ENCODE measurements at places on chromosomes 13 and 19.
A peak's percentile ranks its signal among the peaks of the same experiment; 100 is the strongest.

GRCh38 chr13:27928805-27929753 is 9.3 kb downstream of the PDX1 start:
- DNase-seq: no peak

DNA sequence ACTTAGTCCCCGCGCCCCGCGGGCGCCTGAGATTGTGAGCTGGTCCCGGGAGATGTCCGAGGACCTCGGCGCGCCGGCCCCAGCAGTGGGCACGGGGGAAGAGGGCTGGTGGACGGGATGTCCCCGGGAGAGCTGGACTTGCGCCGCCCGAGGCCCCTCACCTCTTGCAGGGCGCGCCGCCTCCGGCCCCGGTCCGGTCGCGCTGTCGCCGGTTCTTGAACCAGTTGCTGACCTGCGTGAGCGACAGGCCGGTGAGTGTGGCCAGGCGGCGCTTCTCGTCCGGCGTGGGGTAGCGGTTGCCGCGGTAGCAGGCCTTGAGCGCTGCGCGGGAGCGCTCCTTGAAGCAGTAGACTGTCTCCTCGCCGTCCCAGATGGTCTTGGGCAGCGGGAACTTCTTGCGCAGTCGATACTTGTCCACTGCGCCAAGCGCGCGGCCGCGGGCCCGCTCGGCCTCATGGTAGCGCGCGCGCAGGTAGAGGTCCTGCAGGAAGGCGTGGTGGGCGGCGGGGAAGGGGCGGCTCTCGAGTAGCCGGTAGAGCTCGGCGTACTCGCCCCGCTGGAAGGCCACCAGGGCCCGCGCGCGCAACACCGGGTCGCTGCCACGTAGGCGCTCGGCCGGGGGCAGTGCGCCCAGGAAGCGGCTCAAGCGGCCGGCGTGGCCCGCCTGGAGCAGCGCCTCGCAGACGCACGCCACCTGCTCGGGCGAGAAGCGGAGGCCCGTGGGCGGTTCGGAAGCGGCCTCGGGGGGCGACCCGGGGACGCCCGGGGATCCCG is 984 bp downstream of the SIX5 start:
- no peak for DNase-seq

DNA sequence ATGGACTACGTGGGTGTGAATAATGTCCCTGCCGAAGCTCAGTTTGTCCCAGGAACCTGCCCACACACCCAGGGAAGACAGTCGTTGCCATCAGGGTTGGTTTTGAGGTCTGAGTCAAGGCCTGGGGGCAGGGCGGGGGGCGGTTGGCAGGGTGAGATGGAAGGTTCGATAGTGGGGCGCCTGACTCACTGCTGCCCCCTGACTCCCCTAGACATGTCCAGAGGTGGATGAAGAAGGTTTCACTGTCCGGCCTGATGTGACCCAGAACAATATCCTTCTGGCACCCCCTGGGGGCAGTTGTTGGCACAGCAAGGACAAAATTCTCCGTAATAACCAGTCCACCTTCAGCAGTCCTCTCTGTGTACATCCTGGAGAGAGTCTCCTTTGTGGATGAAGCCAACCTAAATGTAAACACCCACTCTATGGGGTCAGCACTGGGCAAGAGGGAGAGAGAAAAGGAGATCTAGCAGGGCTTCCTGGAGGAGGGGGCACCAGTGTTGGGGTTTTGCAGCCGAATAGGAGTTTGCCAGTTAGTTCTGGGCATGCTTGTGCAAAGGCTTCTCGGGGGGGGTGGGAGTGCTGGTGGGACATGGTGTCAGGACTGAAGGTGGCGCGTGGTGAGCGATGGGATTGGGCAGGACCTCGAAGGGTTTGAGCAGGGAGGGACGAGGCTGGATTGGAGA is 19.6 kb upstream of the B3GNT3 start:
- no peak for DNase-seq

- no peak for DNase-seq
These were observed 25.3 kb downstream of the MED4 start for GRCh38 chr13:48069573-48069972.

DNA sequence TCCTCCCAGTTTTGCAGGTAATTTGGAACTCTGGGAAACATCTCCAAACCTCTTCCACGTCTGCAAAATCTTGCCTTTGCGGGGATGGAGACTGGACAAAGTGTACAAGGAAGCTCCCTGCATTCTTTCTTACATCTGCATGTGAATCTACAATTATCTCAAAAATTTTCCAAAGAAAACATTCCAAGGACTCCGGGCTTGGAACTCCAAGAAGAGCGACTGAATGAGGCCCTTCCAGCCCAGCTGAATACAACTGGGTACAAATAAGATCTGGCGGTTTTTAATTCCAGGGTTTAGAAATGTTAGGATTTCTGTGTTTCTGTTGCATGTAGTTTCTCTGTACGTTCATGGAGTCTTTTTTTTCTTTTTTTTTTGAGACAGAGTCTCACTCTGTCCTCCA is 28.5 kb downstream of the EXOC3L2 start:
- no peak for DNase-seq

- no peak for DNase-seq
These were observed 175.1 kb downstream of the ITGBL1 start for GRCh38 chr13:101627556-101627943.

DNA sequence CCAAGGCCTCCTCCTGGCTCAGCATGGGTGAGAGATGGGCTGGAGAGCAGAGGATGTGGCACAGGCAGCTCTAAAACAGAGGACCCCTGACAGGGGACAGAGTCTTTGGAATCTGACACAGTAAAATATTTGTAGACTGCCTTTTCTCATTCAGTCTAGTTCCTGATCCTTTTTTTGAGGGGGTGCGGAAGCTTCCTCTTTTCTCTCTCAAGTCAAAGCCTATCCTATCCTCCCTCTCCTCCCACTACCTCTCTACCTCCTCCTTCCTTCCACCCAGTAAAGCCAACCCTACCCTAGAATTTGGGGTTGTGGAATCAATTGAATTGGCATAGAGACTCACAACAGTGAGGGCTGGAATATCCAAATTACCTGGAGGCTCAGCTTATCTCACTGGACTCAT is 82.0 kb downstream of the TEX26 start:
- DNase-seq: no peak

DNA sequence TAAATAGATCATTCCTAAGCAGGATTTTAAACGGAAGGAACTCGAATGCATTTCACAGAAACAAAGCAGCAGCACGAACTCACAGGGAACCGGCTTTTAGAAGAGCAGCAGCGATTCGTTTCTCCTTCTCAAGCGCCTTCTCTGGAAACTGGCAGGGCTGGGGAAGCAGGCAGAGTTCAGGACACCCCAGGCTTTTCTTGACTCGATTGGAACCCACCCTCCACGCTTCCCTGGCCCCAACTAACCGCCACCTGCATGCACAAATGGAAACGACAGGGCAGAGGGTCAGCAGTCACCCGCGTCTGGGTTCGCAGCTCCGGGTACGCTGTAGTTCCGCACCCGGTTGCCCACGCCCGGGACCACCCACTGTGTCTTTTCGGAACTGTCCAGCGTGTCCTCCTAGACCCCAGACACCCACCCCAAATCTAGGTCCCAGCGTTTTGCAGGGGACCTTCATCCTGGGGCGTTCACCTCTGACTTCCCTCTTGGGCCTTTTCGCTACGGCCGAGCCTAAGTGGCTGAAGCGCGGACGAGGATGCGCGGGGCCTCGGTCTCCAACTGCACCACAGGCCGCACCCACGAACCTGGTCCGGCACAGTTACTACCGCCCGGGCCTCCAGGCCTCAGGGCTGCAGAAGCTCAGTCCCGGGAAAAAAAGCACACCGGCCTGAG is 500 bp downstream of the ZFP30 start:
- DNase-seq: no peak

GRCh38 chr13:22143671-22144070 is 472.8 kb downstream of the FGF9 start:
- no peak for DNase-seq

DNA sequence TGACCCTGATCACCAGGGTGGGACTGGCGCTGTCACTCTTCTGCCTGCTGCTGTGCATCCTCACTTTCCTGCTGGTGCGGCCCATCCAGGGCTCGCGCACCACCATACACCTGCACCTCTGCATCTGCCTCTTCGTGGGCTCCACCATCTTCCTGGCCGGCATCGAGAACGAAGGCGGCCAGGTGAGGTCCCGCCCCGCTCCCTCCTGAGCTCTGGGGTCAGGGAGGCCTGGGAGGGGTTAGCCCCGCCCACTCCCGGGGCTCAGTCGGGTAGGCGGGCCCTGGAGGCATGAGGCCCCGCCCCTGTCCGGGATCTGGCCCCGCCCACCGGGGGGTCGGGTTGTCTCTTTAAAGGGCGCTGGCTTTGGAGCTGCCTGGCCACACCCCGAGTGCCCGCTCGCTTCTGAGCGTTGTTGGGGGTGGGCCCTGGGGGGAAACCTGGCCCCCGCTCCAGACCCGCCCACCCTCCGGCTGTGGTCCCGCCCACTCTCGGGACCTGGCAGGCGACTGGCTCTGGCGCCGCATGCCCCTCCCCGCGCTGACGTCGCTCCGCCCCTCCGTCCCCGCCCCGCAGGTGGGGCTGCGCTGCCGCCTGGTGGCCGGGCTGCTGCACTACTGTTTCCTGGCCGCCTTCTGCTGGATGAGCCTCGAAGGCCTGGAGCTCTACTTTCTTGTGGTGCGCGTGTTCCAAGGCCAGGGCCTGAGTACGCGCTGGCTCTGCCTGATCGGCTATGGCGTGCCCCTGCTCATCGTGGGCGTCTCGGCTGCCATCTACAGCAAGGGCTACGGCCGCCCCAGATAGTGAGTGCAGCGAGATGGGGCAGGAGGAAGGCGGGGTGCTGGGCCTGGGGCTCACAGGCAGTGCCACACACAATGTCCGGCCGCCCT is 13.1 kb downstream of the DDX39A start:
- no peak for DNase-seq

GRCh38 chr13:51767100-51767499 is 36.9 kb downstream of the DHRS12 start:
- DNase-seq: no peak

- no peak for DNase-seq
These were observed 1954.1 kb downstream of the PCDH9 start for GRCh38 chr13:65275838-65276630.

- DNase-seq: no peak
These were observed 93.7 kb downstream of the RBM26 start for GRCh38 chr13:79312340-79312855.

DNA sequence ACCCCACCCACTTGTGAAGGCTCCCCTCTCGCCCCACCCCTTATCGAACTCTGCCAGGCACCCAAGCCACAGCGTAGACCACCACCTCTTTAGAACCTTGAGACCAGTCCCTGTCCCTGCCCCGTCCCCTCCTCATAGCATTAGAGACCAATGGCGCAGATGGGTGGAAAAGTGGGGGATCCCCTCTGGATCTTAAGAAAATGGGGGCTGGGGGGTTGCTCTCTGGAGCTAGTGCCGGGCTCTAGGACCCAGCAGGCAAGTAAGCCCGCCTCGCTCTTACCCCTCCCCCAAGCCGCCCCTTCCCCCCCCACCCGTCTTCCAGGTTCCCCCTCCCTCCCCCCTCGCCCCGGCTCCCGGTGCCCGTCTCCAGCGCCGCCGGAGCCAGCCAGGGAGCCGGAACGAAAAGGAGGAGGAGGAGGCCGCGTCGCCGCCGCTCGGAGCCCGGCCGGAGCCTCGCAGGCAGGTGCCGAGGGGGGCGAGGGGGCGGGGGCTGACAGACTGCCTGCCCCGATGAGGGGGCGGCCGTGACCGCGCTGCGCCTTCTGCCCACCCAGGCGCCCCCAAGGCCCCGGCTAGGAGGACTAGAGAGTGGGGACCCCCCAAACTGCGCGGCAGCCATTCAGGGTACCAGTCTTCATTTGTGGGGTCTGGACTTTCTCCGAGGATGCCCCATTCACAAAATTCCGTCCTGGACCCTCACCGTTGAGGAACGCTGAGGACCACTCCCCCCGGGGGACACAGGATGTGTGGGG is at the start of gene SPRED3:
SPRED3 (plus strand) TSS at position 349 of the 752 bp plus-strand sequence. CDS start 1,606 bp downstream, outside the sequence.
- no peak for DNase-seq

GRCh38 chr19:29665826-29666577 is 741 bp downstream of the PLEKHF1 start:
- DNase-seq: no peak

GRCh38 chr13:43153436-43154090 is 130.2 kb downstream of the DNAJC15 start:
- DNase-seq: peak; percentile 76

GRCh38 chr19:3852614-3853254 is 16.1 kb downstream of the ZFR2 start:
- peak; percentile 52 for DNase-seq

DNA sequence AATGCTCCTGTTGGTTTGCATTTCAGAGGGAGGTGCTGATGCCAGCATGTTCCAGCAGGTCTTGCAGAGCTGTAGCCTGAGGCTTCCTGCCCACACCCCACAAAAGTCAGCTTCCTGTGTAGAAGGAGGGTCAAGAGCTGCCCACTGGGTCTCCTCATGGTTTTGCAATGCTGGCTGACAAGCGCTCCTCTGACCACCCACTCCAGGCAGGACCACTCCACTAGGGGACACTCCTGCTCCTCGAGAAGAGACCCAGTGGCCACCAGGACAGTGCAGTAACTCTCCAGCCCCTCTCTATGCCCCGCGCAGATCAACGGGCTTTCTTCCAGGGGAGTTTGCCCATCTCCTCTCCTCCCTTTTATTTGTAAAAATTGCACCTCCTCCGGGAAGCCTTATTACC is 72.9 kb upstream of the UQCRFS1 start:
- DNase-seq: no peak

- DNase-seq: no peak
These were observed 44.4 kb upstream of the HMGB1 start for GRCh38 chr13:30510091-30510490.

GRCh38 chr13:89951341-89951740 is 1396.1 kb upstream of the MIR17HG start:
- DNase-seq: no peak

DNA sequence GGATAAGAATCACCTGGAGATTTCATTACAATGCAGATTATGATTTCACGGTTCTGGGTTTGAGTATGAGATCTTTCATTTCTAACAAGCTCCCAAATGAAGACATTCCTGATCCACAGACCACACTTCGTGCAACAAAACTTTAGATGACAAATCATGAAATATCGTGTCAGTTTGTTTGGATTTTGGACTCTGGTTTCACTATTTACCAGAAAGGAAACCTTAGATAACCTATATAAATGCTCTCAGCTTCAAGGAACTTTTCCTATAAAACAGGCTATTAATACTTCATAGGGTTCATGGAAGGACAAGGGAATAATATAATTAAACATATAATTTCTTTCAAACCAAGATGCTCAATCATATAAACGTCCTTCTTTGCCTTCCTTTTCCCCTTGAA is 930.5 kb upstream of the SLC10A2 start:
- DNase-seq: no peak

GRCh38 chr13:111401151-111401550 is 80.7 kb downstream of the TEX29 start:
- DNase-seq: no peak

- no peak for DNase-seq
These were observed 1.3 kb downstream of the NR1H2 start for GRCh38 chr19:50377517-50377916.

GRCh38 chr13:21549633-21550032 is 54.3 kb downstream of the MICU2 start:
- DNase-seq: no peak
